ENCODE measurements at places on chromosomes 6 and 20.

- peak; percentile 67 for DNase-seq
These were observed 96.7 kb upstream of the BACH2 start for GRCh38 chr6:90393232-90393884.

- DNase-seq: no peak
These were observed 20.1 kb upstream of the TCP11 start for GRCh38 chr6:35161266-35161665.

DNA sequence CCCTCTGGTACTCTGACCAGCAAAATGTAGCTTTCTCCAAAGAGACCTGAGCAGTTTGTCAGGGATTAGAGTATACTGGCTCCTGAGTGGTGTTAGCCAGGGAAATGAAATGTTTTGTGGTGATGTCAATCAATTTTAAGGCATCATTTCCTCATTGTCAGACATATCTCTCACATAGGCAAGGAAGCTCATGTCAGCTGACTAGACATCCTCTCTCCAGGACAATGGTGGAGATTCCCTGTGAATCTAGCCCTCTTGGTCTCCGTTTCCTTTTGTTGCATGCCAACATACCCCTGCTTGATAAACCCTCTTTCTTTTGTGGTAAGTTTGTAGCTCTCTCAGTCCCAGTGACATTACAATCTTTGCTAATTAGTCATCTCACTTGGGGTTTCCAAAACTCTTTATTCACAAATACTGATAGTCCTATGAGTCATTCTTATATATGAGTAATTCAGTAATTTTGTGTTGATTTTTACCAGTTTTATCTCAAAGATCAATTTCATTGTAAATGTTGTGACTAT is 135.6 kb upstream of the PTPRK start:
- no peak for DNase-seq

DNA sequence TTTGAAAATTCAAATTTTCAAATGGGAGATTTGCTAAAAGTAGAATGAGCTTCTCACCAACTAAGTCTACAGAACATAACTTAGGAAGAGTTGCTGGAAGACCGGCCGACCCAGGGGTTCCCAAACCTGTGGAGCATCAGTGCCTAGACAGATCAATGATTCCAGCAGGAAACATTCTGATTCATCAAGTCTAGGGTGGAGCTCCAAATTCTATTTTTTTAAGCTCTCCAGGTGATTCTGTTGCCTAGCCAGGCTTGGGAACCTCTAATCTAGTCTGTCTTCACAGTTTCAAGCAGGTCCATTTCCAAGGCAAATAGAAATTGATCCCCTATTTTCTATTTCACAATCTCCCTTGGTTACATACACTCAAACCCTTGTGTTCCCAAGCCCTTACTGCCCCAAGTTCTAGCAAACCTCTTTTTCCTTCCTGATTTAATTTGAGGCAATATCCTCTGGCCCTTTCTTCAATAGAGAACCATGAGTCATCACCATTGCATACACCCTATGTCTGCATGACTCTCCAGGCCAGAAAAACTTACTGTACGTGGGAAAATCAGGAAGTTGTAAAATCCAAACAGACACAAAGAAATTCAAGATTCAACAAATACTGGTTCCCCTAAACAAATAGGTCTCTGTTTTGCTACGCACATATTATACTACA is 8.9 kb downstream of the ATXN1 start:
- DNase-seq: no peak

DNA sequence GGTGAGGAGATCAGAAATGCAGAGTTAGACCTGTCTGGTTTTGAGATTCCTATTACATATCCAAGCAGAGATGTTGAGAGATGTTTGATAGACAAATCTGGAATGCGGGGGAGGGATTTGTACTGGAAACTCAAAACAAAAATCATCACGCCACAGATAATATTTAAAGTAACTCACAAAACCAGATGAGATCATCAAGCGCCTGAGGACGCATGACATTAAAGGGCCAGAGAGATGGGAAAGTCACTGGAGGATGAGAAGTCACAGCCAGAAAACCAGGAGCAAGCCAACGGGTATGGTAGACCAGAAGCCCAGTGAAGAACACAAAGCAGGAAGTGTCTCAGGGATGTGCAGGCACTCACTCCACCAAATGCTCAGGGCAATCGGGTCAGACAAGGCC is 87.7 kb downstream of the DLL1 start:
- peak; percentile 16 for DNase-seq
